ENCODE measurements at places on chromosomes 2 and 18.
A peak's percentile ranks its signal among the peaks of the same experiment; 100 is the strongest.

GRCh38 chr2:26687801-26688200 lies 4.7 kb upstream of the KCNK3 start:
- DNase-seq, result no peak

GRCh38 chr18:29084120-29084519 lies 907.2 kb upstream of the CDH2 start:
- no peak for DNase-seq

GRCh38 chr18:45493830-45494229 lies 121.4 kb upstream of the SLC14A2 start:
- DNase-seq, result no peak

DNA sequence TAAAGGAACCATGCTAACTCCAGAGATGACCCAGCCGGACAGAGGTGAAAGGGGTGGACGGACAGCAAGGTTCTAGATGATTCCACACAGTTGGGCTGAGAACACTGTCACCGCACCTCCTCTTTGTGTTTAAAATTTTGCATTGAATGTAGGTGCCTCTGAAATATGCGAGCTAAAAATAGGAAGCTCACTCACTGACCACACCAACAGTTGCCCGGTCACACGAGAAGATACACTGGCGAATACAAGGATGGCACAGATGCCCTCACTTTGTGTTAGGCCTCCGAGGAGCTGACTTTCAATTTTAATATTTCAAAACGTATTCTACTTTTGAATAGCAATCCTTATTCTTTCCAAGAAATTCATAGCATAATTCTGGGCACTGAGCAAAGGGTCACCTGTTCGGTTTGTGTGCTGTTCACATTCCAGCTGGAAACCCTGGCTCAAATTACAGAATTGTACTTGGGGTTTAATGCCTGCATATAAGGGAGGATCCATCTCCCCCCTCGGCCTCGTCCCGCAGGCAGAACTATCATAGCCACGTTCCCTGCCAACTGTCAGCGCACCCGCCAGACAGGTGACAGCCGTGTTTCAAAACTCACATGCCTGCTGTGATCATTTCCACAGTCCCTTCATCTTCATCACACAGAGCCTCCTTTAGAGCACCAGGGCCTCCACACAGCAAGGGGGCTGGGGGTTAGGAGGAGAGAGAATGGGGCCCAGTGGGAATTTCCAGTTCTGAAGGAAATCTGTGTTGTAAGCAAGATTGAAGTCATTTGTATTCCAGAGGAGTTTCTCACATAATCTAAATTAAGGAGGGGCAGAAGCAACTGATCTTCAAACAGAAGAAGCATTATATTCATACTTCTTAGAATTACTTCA lies 48.2 kb downstream of the ADI1 start:
- no peak for DNase-seq

GRCh38 chr2:113240915-113241911 lies 37.5 kb downstream of the PAX8 start:
- DNase-seq, result no peak

DNA sequence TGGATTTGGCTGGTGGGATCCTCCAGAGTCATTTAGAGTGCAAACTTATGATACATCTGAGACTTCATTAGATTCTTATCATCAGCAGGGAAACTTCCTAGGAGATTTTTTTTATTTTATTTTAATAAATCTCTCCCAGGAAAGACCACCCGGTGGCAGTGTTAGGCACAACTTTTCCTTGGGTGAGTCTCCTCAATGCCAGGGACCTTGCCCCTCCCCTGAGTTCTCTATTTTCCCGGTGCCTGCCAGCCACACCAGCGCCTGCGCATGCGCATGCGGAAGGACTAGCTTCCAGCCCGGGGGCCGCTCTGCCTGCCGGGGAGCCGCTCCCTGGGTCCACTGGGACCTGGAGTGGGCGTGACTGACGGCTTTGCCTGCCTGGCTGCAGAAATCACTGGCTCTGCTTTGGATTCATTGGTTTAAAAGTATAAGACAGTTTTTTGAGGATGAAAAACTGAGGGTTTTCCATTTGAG lies 86.6 kb downstream of the TMEM182 start:
- peak; percentile 85 for DNase-seq

DNA sequence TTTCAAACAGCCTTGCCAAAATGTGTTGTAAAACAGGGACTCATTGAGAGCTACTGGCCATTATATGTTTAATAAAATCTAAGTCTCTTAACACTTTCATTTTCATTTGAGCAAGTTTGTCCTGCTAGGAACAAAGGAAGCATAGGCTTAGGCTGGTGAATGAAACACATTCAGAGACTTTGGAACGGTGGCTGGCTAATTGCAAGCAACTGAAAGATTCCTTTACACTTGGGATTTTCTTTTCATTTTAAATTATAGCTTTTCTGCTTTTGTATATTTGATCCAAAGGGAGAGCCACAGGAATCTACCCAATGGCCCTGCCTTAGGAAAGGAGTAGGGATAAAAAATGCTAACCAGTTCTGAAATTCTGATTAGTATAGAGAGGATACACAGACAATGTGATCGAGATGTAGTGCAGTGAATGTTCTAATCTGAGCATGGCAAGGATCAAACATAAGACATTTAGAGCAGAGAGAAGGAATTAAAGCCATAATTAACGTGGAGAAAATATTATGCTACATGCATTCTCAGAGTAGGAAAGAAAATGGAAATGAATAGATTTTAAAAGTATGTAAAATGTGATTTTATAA lies 911.4 kb upstream of the SLC39A10 start:
- no peak for DNase-seq

DNA sequence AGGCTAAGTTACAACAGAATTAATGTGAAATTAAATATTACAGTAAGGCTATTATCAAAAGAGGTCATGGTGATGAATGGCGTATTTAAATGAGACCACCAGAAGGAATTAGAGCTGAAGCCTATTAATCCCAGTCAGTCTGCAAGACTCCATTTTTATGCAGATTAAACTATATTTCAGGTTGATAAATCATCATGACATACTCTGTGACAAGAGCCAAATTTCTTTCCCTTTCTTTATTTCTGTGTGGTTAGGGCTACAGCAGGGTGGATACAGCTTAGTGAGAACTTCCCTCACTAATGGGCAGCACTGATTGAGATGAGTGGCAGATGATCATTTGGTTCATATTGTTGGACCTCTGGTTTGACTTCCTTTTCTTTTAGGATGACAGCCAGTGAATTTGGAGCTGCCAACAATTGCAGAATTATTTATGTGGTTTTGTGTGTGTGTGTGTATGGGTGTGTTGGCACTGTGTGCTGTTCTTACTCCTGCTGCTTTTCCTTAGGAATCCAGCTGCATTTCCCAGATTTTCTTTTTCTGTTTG lies 481.3 kb downstream of the PIK3C3 start:
- no peak for DNase-seq

GRCh38 chr18:12929477-12930083 lies 18.2 kb upstream of the SEH1L start:
- DNase-seq, result no peak

DNA sequence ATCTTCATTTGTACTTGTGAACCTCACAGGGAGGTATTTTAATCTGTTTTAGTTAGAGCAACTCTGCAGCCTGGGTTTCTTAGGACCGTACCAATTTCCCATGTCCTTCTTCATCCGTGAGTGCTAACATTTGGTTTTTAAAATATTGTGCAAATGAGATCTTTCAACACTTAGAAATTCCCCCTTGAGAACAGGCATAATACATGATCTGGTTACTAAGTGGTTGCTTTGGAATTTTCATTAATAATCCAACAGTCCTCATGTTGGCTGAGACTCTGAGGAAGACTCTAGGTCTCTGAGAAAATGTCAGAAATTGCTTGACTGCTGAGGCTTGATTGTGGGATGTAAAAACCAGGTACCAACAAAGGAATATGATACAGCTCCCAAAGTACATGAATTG lies 125.6 kb upstream of the CDCA7 start:
- no peak for DNase-seq
